Dermis microvascular lymphatic vessel endothelial cell (primary cell): ENCODE measurements at places on chromosomes 7 and 10.

GRCh38 chr7:29139191-29139590 is 7.1 kb downstream of the CPVL start:
- DNase-seq, result no peak

DNA sequence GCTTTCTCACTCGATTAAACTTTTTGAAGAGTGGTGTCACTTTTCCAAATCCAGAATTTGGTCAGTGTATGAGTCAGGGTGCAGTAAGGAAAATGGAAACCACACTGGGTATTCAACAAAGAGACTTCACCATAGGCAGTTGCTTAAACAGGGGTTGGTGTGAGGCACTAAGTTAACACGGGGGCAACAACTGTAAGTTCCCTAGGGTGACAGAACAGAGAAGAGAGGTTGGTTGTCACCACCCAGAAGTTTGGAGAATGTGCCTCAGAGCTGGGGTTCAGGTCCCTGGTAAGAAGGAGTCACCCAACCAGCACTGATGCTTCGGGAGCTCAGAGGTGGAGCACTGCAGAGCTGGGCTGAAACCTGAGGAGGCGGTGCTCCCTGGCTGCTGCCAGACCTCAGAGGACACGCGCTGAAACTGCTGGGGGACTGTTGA is 170.4 kb downstream of the ARID5B start:
- no peak for DNase-seq

DNA sequence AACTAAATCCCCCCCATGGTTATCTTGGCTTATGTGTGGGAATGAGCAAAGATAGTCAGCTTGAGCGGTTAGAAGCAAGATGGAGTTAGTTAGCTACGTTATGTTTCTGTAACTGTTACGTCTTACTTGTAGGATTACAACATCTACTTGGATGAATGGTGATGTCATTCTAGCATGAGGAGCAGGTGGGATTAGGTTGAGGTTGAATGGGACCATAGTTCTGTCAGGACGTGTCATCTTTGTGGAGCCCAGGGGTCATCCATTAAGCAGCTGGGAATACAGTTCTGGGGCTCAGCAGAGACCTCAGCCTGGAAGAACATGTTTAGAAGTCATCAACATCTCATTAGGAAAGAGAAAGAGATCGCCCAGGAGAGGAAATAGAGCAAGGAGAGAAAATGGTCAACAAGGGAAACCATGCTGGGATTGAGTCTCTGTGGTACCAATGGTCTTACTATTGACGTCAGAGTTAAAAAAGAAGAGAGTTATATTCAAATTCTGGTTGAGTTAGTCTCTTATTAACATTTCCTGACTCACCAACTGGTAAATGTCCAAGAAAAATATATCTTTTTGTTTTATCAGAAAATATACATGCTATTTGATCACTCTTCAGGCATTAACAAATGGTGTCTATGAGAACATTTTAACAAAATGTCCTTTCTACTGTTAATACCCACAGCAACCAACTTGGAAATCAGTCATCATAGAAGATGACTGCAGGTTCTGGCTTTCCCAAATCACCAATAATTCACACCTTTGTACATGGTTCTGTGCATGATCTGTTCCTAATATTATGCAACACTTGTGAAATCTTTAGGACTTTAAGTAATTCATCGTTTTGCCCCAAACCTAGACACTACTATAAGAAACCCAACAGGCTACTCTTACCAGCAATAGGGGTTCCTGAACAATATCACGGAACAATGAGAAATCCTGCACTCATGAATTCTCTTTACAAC is 96.9 kb downstream of the KIAA1217 start:
- no peak for DNase-seq

DNA sequence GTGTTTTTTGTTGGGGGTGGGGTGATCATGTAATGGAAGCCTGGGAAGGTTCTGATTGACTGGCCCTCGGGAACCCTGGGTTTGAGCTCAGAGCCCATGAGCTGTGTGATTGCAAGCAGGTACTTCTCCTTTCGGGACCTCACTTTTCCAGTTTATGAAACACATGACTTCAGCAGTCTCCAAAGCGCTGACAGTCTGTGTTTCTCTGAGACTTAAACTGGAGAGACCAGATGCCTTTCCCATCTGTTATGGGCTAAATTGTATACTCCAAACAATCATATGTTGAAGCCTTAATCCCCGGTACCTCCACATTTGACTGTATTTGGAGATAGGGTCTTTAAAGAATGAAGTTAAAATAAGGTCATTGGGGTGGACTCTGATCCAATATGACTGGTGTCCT is 493.6 kb downstream of the GALNT17 start:
- no peak for DNase-seq
